ENCODE measurements at places on chromosomes 6 and 20. TPM values are rescaled to one million over a fixed set of nuclear protein-coding genes. Genes with fewer than 3 reads are reported as not detected.

The NKX2-2 gene
- not detected for total RNA-seq

The KIAA0408 gene
- 7.2 TPM for total RNA-seq

The SGK2 gene
- total RNA-seq = 13.6 TPM

The POM121L2 gene
- not detected for total RNA-seq

The RNF217 gene
- total RNA-seq = 47.8 TPM

The PDE7B gene
- total RNA-seq = 4.1 TPM

The PNPLA1 gene
- not detected for total RNA-seq

The EEF1E1 gene
- 22.7 TPM for total RNA-seq

The RWDD1 gene
- 49.5 TPM for total RNA-seq

The NFATC2 gene
- total RNA-seq = 6.5 TPM

The ABHD16B gene
- total RNA-seq = not detected

The MED23 gene
- 32.0 TPM for total RNA-seq

The LINC00237 gene
- not detected for total RNA-seq

The C6orf47 gene
- total RNA-seq = 13.9 TPM

The FRS3 gene
- total RNA-seq = 4.4 TPM

The ABT1 gene
- 9.3 TPM for total RNA-seq

The AK9 gene
- total RNA-seq = 9.8 TPM

The ARMC12 gene
- total RNA-seq = 0.98 TPM

The LY6G5C gene
- not detected for total RNA-seq

The ZNF322 gene
- 14.7 TPM for total RNA-seq

The SRSF12 gene
- 0.17 TPM for total RNA-seq

The PFDN6 gene
- total RNA-seq = 17.1 TPM

The GJA10 gene
- not detected for total RNA-seq

The AIF1 gene
- total RNA-seq = 50.5 TPM

The TINAG gene
- not detected for total RNA-seq

The CLDN20 gene
- not detected for total RNA-seq

The OTOR gene
- not detected for total RNA-seq

The VSX1 gene
- total RNA-seq = not detected

The HUS1B gene
- 2.7 TPM for total RNA-seq

The TDRD6 gene
- 2.1 TPM for total RNA-seq

The LTB gene
- total RNA-seq = 0.85 TPM

The ARMH2 gene
- total RNA-seq = not detected

Data from subcutaneous adipose tissue (tissue), 4 donors.